ENCODE measurements at places on chromosomes 2 and 18.

GRCh38 chr2:33038230-33038629 is 91.5 kb downstream of the LTBP1 start:
- DNase-seq: no peak

GRCh38 chr18:8987241-8987640 is 115.3 kb upstream of the NDUFV2 start:
- DNase-seq: no peak

GRCh38 chr2:190908532-190908931 is 27.9 kb downstream of the GLS start:
- DNase-seq: no peak

DNA sequence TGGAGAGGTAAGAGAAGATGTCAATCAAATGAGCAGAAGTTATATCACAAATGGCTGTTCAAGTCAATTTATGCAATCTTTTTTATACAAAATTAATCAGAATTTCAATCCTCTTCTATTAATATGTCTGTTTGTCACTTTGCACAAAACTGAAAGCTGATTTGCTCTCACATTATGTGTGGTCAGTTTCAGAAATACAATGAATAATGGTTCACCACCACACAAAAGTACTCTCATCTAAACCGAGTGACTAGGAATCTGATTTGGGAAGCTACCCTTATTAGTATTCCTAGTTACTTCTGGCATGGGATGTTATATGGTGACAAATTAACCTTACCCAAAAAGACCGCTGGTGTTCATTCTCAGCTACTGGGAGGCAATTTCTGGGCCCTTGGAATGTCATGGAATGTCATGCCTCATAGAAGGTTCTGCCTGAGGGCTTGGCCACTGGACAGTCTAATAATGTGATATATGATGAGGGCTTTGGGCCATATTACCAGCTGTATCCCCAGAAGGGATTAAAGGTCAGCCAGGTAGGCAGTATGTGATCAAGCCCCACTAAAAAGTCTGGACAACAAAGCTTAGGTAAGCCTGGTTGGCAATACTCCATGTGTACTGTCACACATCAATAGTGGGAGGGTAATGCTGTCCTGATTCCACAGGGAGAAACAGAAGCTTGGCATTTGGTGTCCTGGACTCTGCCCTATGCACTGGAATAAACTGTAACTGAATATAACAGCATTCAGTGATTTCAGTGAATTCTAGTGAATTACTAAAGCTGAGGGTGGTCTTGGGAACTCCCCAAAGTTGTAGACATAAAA is 113.2 kb downstream of the PIGN start:
- DNase-seq: no peak

DNA sequence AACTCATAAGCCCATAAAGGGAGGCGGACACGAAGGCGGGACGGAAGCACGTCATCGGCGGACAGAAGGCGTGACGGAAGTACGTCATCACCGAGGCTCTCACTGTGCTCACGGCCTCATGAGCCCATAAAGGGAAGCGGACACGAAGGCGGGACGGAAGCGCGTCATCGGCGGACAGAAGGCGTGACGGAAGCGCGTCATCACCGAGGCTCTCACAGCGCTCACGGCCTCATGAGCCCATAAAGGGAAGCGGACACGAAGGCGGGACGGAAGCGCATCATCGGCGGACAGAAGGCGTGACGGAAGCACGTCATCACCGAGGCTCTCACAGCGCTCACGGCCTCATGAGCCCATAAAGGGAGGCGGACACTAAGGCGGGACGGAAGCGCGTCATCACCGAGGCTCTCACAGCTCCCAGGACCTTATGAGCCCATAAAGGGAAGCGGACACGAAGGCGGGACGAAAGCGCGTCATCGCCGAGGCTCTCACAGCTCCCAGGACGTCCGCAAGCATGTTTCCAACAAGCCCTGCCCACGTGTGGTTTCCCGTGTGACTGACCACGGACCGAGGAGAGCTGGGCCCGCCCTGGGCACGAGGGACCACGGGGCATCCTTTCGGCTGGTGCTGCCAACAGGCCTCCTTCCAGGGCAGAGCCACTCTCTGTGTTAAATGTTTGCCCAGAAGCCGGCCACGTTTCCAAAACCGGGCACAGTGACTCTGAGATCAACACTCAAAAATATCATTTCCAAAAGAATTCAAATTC is 182.7 kb upstream of the SALL3 start:
- DNase-seq: no peak

DNA sequence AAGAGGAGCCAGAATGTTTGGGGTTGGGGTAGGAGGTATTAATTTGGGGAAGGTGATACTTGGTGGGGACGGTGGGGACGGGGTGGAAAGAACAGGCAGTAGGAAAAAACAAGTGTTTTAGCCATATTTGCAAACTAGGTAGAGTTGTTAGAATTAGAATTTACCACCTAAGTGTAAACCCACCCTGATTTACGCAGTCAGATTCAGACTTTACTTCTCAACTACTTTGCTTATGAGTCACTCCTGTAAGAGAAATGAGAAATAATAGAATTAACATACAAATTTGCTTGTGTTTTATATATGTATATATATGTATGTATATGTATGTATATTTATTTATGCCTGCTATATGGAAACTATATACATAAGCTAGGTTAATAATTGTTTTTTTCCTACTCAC is 1168.2 kb upstream of the ZEB2 start:
- no peak for DNase-seq
